Activated CD4-positive, alpha-beta T cell treated with anti-CD3 and anti-CD28 coated beads for 4 hours (primary cell): ENCODE measurements at places on chromosomes 11 and 22.

GRCh38 chr11:8099291-8099899 is 18.4 kb downstream of the TUB start:
- peak; percentile 77 for DNase-seq

- no peak for DNase-seq
Measured at GRCh38 chr11:73784080-73784634, 3.5 kb upstream of the MRPL48 start.

DNA sequence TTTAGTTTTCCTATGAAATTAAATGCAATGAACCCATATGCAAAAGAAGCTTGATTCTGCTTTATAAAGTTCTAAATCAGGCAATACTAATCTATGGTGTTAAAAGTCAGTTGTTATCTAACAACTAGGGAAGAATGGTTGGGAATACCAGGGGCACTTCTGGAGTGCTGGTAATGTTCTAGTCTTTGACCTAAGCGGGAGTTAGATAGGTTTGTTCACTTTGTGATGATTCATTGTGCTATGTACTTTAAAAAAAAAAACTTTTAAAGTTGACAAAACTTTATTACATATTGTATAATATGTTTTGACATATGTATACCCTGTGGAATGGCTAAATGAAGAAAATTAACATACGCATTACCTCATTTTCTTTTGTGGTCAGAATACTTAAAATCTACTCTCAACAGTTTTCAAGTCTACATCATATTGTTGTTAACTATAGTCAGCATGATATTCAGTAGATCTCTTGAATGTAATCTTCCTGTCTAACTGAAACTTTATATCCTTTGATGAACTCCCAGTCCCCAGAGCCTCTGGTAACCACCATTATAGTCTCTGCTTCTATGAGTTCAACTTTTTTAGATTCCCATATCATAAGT is 39.2 kb downstream of the BIRC2 start:
- DNase-seq = no peak

DNA sequence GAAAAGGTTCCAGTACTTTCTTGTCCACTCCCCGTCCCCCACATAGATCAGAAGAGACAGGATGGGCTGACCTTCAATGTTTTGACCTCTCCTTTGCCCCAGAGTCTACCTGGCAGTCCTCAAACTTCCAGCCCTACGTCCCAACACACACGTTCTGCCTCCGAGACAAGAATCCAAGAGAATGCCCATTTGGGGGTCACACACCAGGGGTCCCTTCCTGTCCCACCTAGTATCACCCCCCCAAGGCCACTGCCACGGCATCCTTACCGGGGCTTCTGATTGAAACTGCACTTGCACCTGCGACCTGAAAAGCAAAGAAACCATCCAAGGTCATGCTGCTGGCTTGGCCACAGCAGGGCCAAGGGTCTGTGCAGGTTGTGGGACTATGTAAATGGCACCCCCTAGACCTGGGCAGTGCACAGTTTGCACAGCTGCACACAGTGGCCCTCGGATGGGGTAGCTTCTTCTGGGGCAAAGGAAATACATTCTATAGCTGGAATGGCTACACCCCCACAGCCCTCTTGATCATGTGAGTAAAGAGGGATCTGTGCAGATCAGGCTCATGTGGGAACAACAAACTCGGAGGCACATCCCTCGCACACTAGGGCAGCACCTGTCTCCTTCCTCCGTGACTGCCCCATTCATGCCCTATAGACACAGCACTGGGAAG is 16.5 kb upstream of the FXYD2 start:
- DNase-seq = no peak

GRCh38 chr11:83116015-83116641 is 40.8 kb upstream of the PCF11 start:
- no peak for DNase-seq

DNA sequence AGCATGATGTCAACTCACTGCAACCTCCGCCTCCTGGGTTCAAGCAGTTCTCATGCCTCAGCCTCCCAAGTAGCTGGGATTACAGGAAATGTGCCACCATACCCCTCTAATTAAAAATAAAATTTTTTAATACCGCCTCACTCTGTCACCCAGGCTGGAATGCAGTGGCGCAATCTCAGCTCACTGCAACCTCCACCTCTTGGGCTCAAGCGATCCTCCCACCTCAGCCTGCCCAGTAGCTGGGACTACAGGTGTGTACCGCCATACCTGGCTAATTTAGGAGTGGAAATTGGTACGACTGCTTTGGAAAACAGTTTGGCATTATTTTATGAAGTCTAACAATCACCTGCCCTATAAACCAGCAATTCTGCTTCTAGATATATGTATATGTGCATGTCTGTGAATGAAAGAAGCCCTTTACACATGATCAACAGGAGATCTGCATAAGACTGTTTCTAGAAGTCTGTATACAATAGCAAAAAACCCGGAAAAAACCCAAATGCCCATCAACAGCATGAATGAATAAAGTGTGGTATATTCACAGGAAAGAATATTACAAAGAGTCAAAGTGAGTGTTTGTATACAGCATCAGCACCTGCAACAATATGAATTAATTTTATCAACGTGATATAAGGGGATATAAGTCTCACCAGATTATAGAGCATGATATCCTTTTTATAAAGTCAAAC is 16.0 kb downstream of the SLC35F2 start:
- DNase-seq = no peak

GRCh38 chr11:118281284-118281683 is 17.2 kb upstream of the MPZL2 start:
- DNase-seq = no peak

DNA sequence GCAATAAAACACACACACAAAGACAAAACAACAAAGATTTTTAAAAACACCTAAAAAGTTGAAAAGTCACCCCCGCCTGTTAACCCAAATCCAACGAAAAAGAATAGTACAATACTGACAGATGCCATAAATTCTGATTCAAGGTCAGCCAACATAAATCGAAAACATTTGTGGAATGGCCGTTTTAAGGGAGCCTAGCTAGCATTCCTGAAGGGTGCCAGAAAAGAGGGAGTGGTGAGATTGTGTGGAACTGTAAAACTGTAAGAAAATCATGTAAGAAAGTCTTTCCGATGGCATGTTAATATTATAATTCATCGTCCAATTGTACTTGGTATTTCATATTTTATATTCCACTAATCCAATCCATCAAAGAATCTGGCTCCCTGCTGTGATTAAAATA is 75.1 kb downstream of the RAB38 start:
- no peak for DNase-seq

DNA sequence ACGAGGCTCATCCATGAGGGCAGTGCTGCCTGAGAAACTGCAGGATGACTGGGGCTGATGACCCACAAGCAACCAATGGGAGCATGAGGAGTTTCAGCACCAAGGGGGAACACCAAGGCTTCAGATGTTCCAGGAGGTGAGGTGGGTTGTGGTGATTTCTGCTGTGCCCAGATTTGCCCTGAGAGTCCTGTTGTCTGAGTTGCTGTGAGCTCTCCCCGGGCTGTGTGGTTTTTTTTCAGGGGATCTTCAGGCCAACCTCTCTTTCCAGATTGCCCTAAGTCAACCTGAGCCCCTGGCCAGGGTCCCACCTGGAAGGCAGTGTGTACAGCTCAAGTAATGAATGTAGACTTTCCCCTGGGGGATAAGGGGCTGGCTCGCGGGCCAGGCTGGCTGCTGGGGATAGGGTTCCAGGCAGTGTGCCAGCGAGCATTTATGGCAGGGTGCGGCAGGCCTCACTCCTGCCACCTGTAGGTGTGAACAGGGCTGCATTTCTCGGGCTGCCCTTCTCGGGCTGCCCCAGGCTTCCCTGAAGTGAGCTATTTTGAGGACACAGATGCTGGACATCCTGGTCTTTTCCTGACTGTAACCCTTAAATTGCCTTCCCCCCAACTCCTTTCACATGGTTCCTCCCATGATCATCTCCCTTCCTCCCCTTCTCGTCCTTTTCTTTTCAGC is 9.8 kb downstream of the SLC22A6 start:
- DNase-seq = no peak

DNA sequence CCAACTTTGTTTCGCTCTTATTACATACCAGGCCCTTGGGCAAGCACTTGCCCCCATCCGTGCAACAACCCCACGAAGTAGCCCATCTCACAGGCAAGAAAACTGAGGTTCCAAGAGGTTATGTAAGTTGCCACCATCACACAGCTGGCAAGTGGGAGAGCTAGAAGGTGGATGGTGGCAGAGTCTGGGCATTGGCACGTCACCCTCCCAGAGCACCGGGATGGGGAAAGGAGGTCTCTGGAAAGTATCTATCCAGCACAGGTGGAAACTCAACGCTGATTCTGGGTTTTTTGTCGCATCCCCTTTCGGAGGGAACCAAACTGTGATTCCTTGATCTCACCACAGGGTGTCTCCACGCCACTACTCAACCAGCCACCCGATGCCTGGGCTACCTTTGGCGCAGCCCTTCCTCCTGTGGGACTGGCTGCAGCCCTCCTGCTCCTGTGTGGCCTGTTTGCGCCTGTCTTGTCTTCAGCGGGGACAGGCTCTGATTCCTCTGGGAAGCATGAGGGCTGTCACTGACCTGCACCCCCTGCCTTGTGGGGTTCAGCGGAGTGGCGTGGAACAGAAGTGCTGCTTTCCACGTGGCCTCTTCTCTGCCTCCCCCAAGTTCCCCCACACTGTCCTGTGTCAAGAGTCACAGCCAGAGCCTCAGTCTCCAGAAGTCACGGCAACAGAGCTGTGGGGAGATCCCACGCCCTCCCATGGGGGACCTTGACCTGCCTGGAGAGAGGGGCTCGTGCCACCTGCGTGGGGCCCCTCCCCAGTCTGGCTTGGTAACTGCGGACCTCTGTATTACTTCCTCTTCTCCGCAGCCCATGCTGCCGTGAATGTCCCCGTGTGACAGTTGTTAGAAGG is 34.4 kb upstream of the TRIM29 start:
- DNase-seq = peak; percentile 27

- DNase-seq = no peak
Measured at GRCh38 chr22:47021371-47022074, 259.1 kb downstream of the TBC1D22A start.
